ENCODE measurements at places on chromosomes 11 and 22.

DNA sequence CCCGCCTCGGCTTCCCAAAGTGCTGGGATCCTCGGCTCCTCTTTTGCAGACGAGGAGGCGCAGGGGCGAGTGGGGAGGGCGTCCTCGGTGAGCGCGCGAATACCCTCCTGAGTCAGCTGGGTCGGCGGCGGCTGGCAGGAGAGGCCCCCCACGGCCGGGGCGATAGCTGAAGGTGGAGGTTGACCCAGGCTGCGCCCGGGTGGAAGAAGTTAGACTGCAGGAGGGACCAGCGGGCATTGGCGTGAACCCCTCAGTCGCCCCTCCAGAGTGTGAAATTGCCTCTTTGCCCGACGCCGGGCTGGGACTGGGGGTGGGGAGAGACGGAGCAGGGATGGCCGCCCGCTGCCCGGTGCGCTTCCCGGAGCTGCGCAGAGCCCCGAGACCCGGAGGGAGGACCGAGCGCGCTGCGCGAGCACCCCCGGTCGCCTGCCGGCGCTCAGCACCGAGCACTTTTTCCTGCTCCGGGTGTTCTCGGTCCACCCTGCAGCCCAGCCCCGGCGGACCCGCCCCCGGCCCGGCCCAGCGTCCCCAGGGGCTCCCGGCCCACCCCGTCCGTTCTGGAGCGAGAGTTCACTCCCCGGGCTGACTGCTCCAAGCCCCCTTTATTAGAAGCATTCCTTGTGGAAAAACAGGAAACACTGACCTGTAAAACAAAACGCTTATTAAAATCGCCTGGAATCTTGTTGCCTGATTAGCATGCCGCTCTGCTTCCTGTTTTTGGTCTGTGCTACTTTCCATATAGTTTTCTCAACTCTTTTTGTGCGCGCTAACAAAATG lies 13.7 kb upstream of the CPT1A start:
- DNase-seq, result no peak

DNA sequence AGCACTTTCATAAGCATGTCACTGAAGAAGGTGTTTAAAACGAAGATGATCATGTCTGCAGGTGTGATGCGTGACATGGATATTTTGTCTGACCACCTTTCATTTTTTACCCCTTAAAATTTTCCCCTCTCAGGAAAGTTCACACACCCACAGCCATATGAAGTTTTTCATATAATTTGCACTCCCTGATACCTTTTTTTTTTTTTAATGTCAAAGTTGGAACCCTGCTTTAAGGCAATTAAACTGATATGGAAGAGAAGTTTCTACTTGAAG lies 104.6 kb downstream of the ATXN10 start:
- DNase-seq, result no peak

DNA sequence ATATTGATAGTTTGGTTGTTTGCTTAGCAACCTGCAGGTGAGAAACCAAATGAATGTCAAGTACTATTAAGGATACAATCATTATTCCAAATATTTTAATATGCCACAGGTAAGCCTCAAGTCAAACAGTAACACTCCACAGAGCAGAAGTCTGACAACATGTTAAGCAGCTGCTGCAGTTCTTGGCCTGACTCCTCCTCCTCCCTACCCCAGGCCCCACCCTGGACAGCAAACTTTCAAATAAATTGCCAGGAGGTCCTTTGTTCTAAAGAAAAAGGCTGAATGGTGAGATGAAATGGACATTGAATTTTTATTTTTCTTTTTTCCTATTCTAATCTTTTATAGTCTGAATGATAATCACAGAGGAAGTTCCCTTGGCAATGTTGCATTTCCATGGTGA lies 260.0 kb upstream of the POU2AF2 start:
- no peak for DNase-seq

DNA sequence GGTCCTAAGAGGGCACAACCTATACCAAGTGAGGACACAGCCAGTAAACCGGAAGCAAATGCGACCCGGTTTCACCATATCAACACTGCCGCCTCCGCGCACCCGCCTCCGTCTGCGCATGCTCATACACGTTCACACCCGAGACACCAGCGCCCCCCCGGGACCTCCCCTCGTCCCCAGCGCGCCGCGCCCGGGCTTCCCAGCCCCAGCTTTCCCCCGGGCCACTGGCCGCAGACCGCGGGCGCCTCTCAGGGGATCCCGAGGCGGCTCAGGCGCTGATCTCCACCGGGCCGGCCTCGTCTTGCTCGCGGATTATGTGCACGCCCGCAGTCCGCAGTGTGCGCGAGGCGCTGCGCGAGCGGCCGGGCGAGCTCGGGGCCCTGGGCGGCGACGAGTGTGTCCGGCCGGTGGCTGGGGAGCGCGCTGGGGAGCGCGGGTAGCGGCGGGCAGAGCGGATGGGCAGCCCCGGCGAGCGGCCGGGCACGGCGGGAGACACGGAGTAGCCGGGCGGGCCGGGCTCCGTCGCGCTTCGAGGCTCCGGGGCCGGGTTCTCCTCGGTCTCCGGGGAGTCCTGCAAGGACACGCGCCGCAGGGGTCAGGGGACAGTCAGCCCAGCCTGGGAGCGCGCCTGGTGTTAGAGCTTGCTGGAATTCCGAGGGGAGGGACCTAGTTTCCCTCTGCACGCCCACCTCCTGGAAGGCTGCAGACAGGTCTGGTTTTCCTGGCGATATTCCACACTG lies 2.0 kb downstream of the HEPN1 start:
- peak; percentile 74 for DNase-seq

DNA sequence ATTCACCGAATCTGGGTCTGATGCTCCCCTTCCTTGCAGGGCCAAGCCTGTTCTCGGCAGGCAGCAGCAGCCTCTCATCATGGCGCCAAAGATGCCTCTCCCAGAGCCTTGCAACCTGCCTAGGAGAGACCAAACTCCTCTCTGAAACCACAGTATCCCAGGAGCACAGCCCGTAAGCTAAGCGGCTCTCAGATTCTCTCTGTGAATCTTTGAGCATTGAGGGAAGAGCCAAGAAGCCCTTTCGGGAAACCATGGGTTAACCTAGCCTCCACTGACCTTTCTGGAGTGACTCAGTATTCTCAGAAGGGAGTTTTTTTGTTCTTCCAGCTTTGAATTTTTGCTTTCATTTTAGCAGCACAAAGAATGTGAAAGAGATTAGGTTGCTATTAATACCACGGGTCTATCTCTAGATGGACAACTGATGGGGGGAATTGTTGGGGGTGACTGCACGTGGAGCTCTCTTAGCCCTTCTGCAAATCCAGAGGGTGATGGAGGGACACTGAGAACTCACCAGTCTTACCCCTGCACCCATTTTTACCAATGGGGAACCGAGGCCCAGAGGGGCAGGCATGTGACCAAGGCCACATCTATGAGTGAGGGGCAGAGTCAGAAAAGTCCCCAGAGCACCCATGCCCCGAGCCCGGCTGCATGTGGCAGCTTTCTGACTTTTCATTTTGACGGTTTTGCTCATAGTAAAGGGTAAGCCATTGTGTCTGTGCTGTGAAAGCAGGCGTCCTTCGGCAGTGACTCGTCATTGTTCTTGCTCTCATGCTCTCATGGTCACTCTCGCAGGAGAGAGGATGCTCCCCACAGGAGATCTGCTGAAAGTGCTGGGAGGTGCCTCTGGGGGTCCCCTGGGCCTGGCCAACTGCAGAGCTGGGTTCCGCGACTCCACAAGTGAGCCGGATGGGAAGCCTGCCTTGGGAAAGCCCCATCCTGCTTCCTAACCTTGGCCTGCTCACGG lies 36.0 kb downstream of the IRAG1 start:
- no peak for DNase-seq

- DNase-seq, result no peak
Measured at GRCh38 chr22:39266398-39267030, 21.7 kb upstream of the PDGFB start.

DNA sequence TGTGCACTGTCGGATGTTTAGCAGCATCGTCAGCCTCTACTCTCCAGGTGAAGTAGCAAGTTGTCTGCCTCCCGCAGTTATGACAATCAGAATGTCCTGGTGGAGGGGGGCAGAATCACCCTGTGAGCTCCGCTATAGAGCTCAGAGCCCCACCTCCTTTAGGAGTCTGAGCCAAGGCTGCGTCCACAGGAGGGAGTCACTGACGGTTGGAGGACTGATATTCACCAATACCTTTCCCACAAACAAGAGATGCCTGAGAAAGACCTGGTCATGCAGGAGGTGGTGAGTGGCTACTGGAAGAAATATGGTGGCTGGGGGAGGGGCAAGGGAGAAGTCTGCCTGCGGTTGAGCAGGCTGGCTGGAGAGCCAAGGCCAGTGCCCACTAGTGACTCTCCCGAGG lies 41.7 kb upstream of the ADA2 start:
- no peak for DNase-seq

- no peak for DNase-seq
Measured at GRCh38 chr11:18367431-18367830, 26.9 kb upstream of the LDHA start.

GRCh38 chr11:102007567-102008437 lies 39.4 kb upstream of the CFAP300 start:
- DNase-seq, result no peak
